Esophagus muscularis mucosa (tissue), 4 donors: ENCODE measurements at places on chromosomes 7 and 10. TPM values are rescaled to one million over a fixed set of nuclear protein-coding genes. Genes with fewer than 3 reads are reported as not detected.

GNG11 gene
- 26.0 TPM for total RNA-seq

MPP7 gene
- 30.3 TPM for total RNA-seq

RBP4 gene
- total RNA-seq, result not detected

PITX3 gene
- not detected for total RNA-seq

TMEM130 gene
- 0.91 TPM for total RNA-seq

DNA sequence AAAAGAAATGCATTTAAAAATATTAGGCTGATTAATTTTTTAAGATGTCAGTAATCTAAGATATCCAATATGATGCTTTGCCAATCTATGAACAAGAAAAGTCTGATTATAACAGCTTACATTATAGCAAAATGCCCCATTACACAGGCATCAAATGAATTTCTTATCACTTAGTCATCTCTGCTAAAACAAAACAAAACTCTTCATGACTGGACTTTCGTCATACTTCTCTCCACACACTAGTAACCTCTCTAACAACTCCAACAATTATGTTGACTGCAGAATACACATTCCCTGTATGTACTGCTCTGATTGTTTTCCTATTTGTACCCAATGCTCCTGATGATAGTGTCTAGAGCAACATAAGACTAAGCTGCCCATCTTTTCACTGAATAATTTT lies 3.8 kb upstream of the MKI67 start:
- H3K36me3 ChIP-seq, result no peaks in the 10 kb centered on the region
- peaks cover 21% of the 10 kb centered on the region for H3K4me1 ChIP-seq
- no peak overlapping the region for H3K27ac ChIP-seq
- H3K4me3 ChIP-seq, result no peak overlapping the region
- H3K27me3 ChIP-seq, result peaks cover 16% of the 10 kb centered on the region

GRCh38 chr10:69952821-69953221 lies 99.8 kb upstream of the MACROH2A2 start:
- H3K4me1 ChIP-seq, result no peaks in the 10 kb centered on the region
- no peaks in the 10 kb centered on the region for H3K27me3 ChIP-seq
- no peak overlapping the region for H3K4me3 ChIP-seq
- no peak overlapping the region for H3K27ac ChIP-seq
- H3K36me3 ChIP-seq, result no peaks in the 10 kb centered on the region
- DNase-seq, result no peak

DNA sequence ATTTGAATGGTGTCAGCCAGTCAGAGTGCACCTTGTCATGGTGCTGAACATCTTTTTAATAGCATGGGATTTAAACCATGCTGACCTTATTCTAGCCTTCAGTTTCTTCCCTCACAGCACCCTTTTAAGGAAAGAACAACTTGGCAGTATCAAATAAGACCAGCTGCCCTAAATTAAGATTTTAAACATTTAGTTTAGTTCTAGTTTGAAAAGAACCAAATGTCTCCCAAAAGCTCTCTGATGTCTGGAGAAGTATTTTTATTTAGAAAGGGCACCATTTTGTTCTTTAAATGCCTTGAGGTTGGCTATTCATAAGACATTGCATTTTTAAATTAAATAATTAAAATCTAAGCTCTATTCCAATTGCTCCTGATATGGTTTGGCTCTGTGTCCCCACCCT lies 121.1 kb downstream of the CCDC3 start:
- no peak overlapping the region for H3K4me3 ChIP-seq
- H3K4me1 ChIP-seq, result peaks cover 18% of the 10 kb centered on the region
- no peak for DNase-seq
- no peaks in the 10 kb centered on the region for H3K36me3 ChIP-seq
- H3K27me3 ChIP-seq, result no peaks in the 10 kb centered on the region

GRCh38 chr7:90605055-90605454 lies 8.9 kb downstream of the CDK14 start:
- no peak for DNase-seq
- peaks cover 12% of the 10 kb centered on the region for H3K4me1 ChIP-seq
- no peak overlapping the region for H3K4me3 ChIP-seq
- no peaks in the 10 kb centered on the region for H3K27me3 ChIP-seq

GRCh38 chr7:143418681-143419458 lies 10.2 kb upstream of the EPHA1 start:
- no peaks in the 10 kb centered on the region for H3K27me3 ChIP-seq
- no peak overlapping the region for H3K4me3 ChIP-seq
- no peak overlapping the region for H3K27ac ChIP-seq
- DNase-seq, result no peak

DNA sequence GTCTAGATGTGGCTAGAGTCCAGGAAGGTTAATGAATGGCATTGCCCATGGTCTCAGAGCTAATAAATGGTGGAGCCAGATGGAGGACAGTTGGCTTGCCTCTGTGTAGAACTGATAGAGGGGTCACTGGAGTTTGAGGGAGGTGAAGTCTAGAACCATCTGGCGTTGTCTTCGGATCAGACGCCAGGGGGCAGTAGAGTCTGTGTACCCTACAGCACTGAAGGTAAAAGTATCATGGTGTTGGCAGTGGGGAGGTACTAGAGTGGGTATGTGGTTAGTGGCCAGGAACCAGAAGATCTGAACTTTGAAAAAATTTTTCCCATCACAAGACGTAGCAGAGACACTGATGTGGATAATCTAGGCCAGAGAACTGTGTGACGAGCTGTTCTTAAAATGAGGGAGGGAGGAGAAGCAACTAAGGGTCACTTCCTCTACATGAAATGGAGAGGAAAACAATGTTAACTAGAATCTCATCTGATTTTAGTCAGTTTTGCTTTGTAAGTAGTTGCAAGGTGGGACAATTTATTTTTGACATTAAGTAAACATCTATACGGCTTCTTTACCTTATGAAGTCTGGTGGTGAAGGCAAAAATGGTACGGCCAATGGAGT lies 227.9 kb upstream of the PRSS58 start:
- no peak overlapping the region for H3K4me3 ChIP-seq
- H3K27me3 ChIP-seq, result no peaks in the 10 kb centered on the region
- DNase-seq, result no peak
- no peaks in the 10 kb centered on the region for H3K36me3 ChIP-seq

DNA sequence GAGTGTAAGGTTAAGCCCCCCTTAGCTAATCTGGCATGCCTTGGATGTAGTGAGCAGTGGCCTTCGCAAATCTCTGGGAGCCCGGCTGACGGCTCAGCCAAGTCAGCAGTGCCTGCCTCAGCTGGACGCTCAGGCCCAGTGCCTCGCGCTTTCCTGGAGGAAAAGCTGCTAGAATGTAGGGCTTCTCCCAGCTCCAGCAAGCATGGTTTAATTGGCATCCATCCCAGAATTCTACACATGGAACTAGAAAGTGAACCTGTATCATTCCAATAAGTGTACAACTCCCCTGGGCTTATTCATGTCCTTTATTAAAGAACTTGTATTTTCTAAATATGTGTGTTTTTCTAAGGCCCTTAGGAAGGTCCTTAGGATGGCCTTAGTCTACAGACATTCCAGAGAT lies 287.8 kb upstream of the SHH start:
- H3K36me3 ChIP-seq, result no peaks in the 10 kb centered on the region
- no peak overlapping the region for H3K4me3 ChIP-seq
- no peak overlapping the region for H3K27ac ChIP-seq
- H3K4me1 ChIP-seq, result no peaks in the 10 kb centered on the region
- no peaks in the 10 kb centered on the region for H3K27me3 ChIP-seq
- no peak for DNase-seq

DNA sequence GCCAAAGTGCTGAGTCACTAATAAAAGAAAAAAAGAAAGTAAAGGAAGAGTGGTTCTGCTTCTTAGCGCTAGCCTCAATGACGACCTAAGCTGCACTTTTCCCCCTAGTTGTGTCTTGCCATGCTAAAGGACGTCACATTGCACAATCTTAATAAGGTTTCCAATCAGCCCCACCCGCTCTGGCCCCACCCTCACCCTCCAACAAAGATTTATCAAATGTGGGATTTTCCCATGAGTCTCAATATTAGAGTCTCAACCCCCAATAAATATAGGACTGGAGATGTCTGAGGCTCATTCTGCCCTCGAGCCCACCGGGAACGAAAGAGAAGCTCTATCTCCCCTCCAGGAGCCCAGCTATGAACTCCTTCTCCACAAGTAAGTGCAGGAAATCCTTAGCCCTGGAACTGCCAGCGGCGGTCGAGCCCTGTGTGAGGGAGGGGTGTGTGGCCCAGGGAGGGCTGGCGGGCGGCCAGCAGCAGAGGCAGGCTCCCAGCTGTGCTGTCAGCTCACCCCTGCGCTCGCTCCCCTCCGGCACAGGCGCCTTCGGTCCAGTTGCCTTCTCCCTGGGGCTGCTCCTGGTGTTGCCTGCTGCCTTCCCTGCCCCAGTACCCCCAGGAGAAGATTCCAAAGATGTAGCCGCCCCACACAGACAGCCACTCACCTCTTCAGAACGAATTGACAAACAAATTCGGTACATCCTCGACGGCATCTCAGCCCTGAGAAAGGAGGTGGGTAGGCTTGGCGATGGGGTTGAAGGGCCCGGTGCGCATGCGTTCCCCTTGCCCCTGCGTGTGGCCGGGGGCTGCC lies at the start of gene IL6:
TSS of gene IL6 (plus strand) at position 294 of the 807 bp plus-strand sequence. CDS start at position 357, 63 bp downstream.
- H3K36me3 ChIP-seq, result no peaks in the 10 kb centered on the region
- H3K4me3 ChIP-seq, result peak within 1 kb of the TSS; percentile 49
- peak within 1 kb of the TSS; percentile 77 for H3K27ac ChIP-seq
- peaks cover 76% of the 10 kb centered on the region for H3K4me1 ChIP-seq
- no peaks in the 10 kb centered on the region for H3K27me3 ChIP-seq

DNA sequence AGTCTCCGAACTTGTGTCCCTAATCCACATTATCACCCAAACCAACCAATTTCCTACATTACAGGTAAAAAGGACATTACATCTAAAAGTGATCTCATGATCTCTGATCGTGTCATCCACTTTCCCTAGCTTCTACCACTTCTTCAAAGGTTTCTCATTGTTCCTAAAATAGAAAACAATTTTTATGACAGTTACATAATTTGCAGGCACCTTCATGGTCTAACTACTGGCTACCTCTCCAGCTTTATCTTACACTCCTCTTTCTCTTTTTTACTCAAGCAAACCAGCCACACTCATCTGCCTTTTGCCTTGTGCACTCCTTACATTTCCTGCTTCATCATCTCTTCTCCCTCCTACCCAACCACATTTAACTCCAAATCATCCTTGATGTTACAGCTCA lies 886.7 kb upstream of the SORCS1 start:
- H3K4me1 ChIP-seq, result no peaks in the 10 kb centered on the region
- H3K27ac ChIP-seq, result no peak overlapping the region
- H3K27me3 ChIP-seq, result no peaks in the 10 kb centered on the region
- no peak for DNase-seq

DNA sequence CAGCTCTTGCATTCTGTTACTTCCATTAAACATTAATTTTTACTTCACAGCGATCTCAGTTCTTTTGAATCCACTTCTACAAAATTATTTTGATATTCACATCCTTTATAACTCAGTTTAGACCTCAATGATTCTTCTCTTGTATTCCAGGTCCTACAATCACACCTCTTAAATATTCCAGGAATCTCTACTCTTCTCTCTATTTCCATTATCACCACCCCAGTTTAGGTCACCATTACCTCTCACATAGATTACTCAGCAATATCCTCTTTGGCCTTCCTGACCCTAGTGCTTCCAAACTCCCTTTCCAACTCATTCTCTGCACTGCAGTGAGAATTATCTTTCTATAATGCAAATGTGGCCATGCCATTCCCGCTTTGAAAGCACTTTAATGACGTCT lies 27.1 kb upstream of the GPR37 start:
- no peak overlapping the region for H3K27ac ChIP-seq
- no peak for DNase-seq
- no peaks in the 10 kb centered on the region for H3K36me3 ChIP-seq
- H3K27me3 ChIP-seq, result no peaks in the 10 kb centered on the region
- no peaks in the 10 kb centered on the region for H3K4me1 ChIP-seq
